ENCODE measurements at places on chromosomes 16 and 17.

GRCh38 chr16:9053006-9053601 is 38.3 kb upstream of the HAPSTR1 start:
- no peak for DNase-seq

- DNase-seq: no peak
Observed at GRCh38 chr17:19539841-19540311, 6.2 kb downstream of the SLC47A1 start.

DNA sequence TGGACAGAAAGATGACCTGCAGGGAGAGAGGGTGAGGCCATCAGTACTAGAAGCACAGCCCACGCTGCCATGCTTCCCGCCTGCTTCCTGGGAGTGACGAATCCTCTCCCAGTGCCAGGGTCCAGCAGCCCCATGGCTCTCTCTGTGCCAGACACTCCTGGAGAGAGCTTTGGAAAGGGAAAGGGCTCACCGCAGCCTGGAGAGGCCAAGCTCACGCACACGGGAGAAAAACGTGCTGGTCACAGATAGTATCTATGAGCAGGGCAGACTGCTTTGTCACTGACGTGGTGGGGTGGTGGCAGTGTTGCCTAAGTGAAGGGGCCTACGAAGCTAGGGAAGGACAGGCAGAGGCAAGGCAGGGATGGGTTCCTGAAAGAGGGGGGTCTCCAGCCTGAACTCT is 5.4 kb downstream of the WBP2 start:
- DNase-seq: no peak

- DNase-seq: no peak
Observed at GRCh38 chr17:43830510-43831140, 2.3 kb downstream of the MPP3 start.

DNA sequence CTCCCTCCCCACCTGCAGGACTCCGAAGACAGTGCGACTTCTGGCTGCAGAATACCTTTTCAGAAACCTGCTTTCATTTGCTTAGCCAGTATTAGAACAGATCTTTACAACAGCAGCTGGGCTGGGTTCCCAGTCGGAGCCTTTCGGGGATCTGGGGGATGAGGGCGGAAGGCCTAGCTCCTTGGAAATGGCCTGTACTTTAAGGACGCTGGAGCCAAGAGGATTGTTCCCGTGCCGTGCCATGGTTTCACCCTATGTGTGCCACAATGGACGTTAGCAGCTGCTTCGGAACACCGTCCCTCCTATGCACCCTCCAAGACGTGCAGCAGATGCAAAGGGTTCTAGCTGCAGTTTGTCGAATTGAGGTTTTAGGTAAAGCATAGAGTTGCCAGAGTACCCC is 16.2 kb downstream of the KCTD2 start:
- no peak for DNase-seq

DNA sequence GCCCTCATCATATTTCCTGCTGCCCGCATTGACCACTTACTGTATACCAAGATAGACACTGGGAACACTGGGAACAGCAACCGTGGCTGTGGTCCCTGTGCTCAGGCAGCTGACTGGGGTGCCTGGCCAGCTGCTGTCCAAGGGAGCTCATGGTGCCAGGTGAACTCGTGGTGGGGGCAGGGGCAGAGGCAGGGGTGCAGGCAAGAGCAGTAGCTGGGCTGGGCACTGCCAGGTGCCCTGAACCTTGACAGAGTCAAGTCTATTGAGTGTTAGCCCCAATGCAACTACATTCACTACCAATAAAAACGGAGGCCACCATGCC is 202.5 kb downstream of the C16orf78 start:
- DNase-seq: no peak

- DNase-seq: no peak
Observed at GRCh38 chr16:30985401-30986128, 558 bp downstream of the HSD3B7 start.

DNA sequence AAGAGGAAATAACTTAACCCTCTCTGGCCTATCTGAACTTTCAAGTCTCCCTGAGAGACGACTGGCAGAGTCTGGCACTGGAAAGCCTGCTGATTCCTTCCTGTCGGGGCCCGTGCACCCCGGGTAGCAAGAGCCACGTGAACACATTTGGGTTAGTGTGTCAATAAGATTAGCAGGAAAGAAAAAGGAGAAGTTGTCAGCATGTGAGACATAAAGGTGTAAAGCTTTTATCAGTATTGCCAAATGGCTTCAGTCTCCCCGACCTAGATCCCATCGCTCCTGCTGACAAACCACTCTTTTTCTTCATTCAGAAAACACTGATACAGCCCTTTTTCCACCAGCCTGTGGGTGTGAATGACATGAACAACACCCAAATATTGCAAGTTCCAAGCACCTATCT is 74.4 kb downstream of the CCT6B start:
- DNase-seq: no peak

DNA sequence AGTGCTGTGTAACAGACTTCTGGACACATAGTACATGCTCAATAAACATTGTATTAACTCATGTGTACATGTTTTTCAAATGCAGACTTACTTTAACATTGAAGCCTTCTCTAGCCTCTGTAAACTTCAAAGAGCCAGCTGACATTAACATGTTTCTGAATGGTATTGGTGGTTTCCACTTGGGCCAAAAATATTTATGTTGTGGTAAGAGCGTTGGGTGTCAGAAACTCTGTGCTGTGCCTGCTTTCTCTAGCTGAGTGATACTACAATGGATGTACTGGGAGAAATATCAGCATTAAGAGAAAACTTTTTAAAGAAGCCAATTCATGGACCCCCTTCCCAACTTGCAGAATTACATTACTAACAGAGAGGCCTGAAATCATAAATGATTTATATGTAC is 1951.7 kb downstream of the TP53TG3F start:
- no peak for DNase-seq

DNA sequence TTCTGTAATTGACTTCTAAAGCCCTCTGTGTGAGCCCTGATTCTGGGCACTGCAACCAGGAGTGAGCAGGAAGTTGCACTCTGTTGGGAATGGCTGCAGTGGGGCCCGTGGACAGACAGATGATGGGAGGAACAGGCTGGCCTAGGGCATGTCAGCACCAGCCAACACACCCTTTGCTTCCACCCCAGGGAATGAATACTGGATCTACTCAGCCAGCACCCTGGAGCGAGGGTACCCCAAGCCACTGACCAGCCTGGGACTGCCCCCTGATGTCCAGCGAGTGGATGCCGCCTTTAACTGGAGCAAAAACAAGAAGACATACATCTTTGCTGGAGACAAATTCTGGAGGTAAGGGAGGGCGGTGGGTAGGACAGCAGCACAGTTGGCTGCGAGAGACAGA is 10.8 kb upstream of the LPCAT2 start:
- peak; percentile 8 for DNase-seq

GRCh38 chr16:25366078-25366477 is 108.4 kb upstream of the ZKSCAN2 start:
- DNase-seq: no peak

- DNase-seq: no peak
Observed at GRCh38 chr17:7782240-7782639, 51.8 kb upstream of the KDM6B start.

- DNase-seq: no peak
Observed at GRCh38 chr17:30413109-30413508, 34.4 kb downstream of the CPD start.

- DNase-seq: no peak
Observed at GRCh38 chr17:20271011-20271610, 196.2 kb downstream of the LGALS9B start.
